Effector memory CD4-positive, alpha-beta T cell (primary cell): ENCODE measurements at places on chromosomes 7 and 10.

DNA sequence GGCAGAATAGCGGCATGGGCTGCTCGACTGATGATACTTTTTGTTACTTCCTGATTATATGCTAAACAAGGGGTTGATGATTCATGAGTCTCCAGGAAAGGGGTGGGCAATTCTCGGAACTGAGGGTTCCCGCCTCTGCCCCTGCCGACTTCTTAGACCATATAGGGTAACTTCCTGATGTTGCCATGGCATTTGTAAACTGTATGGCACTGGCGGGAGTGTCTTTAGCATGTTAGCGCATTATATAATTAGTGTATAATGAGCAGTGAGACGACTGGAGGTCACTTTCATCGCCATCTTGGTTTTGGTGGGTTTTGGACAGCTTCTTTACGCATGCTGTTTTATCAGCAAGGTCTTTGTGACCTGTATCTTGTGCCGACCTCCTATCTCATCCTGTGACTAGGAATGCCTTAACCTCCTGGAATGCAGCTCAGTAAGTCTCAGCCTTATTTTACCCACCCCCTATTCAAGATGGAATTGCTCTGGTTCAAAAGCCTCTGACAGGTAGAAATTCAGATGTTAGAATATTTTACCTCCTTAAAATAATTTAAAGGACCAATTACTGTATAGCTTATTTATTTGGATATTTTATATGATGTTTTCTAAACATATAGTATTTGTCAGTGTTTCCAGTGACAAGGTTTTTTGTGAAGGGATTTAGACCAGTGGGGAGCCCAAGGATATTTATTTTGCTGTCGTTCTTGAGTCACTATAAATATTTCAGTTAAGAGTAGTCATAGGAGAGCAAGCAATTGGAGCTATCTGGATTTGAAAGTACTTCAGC lies 90.1 kb upstream of the PIK3CG start:
- DNase-seq: no peak

DNA sequence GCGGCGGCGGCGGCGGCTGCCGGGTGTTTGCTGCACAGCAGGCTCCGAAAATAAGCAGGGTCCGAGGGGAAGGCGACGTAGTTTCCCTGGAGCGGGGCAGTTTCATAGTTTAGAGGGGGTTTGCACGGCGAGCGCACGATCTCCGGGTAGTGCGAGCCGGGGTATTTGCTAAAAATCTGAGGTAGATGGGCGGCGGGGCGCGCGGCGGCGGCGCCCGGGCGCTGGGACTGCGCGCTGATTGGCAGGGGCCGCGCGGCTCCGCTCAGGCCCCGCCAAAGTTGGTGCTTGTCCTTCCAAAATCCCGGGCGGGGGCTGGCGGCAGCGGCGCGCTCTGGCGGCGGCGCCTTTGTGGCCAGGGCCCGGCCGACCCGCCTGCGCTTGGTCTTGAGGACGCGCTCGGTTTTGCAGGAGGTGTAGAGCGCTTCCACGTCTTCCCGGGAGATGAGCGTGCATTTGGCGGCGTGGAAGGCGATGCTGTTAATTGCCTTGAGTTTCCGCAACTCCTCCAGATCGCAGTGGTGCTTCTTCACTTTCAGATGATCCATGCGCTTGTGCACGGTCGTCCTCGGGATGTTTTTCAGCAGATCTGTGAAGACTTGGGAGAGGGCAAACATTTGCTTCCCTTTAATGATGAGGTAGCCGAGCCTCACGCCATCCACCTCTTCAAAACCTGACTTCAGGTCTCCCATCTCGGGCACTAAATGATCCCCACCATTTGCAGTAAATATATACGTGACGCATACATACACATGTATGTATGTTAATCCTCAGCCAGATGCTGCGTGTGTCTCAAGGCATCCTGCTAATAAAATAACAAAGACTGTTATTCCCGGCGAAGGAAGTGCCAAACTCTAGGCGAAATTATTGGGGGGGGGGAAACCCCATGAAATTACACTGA lies 8.1 kb downstream of the SKIDA1 start:
- DNase-seq: no peak

- no peak for DNase-seq
Measured at GRCh38 chr10:47363781-47364180, 15.6 kb downstream of the RBP3 start.

DNA sequence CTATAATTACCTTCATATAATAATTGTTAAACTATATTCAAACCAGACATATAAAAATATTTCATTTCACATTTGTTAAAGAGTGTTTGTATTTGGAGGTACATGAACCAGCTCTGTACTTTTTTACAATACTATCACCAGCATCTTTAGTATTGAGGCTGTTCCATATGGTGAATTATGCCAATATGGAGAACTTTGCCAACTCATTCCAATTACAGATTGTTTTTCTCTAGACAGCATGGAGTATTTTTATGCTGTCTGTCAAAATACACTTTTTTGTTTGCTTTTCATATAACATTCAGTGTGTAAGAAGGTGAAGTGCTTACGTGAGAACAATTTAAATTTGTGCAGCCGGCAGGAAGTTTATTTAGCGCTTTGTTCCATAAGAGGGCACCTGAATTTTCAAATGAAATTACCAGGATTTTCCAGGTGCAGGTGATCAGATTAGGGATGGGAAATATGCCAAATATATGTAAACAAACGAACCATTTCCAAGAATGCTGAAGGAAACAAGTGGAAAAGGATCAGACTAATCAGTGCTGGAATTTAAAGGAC lies 54.9 kb downstream of the SEMA3E start:
- DNase-seq: no peak

DNA sequence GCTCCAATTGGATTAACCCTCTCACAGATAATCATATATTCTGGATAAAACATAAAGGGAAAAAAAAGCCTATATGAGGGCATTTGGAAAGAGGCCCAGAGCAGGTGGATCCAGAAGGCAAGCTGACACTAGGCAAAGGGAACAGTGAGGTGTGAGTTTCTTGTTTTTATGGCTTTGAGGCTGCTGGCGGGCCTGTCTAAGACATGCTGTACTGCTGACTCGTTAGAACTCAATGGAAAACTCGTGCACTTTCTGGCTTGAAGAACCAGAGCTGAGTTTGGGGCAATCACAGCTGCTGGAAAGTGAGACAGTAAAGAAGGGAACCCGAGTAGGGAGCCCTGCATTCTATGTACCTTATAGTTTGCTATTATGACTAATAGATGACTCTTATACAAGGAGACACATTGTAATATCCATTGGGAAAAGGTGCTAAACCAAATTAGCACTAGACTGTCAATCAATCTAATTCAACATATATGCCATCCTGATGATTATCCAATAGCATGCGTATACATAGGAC lies 637.1 kb downstream of the GATA3 start:
- no peak for DNase-seq

DNA sequence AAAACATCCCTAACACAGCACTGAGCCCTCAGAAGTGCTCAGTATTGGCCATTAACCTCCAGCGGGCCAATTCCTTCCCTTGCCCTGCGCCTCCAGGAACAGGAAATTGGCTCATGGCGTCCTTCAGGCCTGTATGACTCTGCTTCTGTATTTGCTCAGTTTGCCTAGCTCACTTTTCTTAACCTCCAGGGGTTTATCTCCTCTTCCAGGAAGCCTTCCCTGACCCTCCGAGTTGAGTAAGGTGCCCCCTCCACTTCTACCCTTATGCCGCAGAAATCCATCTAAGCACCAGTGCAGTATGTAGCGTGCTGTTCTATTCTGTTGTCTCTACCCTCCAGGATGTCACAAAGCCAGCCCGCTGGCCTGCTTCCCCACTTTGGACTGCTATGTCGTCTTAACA lies 1.1 kb upstream of the SFXN4 start:
- no peak for DNase-seq

DNA sequence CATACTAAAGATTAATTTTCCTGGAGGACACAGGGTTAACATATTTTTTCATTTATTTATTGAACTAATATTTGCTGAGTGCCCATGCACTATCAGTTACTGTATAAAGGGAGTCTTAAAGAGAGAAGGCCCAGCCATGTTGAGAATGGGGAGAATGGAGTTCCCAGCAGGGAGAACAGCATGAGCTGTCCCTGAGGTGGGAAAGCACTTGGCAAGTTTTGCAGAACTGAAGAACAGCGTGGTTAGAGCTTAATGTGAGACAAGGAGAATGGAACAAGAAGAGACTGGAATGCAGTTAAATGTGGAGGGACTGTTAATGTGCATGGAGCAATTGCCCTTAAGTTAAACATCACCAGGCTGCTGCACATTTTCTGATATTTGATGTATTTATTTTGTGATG lies 435.4 kb downstream of the SUGCT start:
- DNase-seq: no peak

- DNase-seq: no peak
Measured at GRCh38 chr7:152011860-152012259, 13.6 kb upstream of the GALNT11 start.

GRCh38 chr7:81846398-81846797 lies 76.6 kb upstream of the HGF start:
- no peak for DNase-seq

GRCh38 chr10:109517748-109518147 lies 405.6 kb downstream of the XPNPEP1 start:
- no peak for DNase-seq

GRCh38 chr7:28106321-28106829 lies 74.2 kb downstream of the JAZF1 start:
- no peak for DNase-seq

- DNase-seq: no peak
Measured at GRCh38 chr10:49280001-49280408, 19.0 kb upstream of the C10orf71 start.

DNA sequence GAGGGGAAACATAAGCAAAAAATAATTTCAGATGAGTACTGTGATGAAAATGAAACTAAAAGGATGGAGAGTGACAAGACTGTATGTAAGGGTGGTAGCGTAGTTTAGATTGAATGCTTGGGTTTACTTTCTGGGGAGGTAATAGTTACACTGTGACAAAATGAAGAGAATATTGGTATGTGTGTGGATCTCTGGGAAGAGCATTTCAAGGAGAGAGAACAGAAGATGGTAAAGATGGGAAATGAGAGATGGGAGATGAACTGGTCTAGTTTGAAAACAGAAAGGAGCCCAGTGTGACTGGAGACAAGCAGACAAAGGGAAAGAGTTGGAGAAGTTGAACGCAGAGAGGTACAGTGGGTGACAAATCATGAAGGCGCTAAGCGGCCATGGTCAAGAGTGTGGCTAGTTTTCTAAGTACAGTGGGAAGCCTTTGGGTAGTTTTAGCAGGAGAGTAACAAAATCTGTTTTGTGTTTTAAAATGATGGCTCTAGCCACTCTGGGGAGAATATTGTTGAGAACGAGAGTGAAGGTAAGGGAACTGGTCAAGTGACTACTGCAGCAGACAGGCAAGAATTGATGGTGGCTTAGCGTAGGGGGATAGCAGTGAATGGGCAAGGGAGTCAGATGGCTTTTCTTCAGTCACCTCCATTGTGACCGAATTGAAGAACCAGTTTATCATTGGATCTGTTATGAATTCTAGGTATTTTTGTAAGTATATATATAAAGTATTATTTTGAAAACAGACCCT lies 22.6 kb downstream of the PALS2 start:
- no peak for DNase-seq

- no peak for DNase-seq
Measured at GRCh38 chr10:95475827-95476468, 85.2 kb downstream of the SORBS1 start.

DNA sequence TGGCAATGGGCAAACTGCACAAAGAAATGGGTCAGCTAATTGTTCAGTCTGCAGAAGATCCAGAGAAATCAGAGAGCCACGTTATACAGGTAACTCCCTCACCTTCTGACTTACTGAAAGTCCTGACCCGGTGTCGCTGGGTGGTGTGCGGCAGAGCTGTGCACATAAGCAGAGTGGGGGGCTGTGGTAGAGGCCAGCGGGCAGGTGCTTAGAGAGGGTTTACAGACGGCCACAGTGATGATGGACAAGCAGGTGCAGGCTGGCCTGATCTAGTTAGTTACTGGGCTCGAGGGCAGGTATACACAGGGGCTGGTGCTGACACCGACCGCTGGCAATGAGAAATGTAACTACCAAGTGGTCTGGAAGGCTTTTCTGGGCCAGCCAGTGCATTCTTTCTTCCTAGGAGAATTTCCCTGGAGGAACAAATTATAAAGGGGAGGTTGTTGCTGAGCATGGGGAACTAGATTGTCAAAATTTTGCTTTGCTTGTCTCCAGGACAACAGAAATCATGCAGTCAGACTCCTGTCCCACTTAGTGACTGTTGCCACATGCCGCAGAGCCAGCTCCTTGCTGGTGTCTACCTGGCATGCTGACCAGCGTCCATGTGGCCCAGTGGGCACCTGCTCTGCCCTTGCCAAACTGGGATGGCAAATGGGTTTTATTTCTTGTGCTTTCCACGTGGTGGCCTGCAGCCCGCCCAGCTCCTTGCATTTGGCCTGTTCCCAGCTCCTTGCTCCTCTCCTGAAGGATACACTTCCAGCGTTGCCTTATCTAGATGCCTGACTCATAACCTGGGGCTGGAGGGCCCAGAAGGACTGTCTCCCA lies 28.8 kb downstream of the DENND10 start:
- no peak for DNase-seq

- DNase-seq: no peak
Measured at GRCh38 chr10:102545265-102545871, 41.6 kb downstream of the SUFU start.

GRCh38 chr10:129465796-129466702 lies 992 bp upstream of the MGMT start:
- no peak for DNase-seq

DNA sequence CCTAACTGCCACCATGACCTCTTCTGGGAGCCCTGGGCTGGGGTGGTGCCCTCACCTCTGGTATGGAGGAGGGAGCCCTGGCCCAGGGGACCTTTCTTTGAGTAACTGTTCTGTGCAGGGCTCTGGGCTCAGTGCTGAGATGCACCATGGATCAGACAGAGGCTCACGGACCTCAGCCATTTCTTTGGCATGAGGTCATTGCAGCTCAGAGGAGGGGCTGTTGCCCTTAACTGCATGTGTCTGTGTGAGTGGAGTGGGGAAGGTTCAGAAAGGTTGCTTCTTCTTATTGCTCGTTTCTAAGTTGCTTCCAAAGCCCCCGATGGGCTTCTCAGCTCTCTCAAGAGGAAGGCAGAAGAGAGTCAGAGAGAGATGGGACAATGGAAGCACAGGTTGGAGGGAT lies 233.9 kb downstream of the RPS24 start:
- no peak for DNase-seq
